ENCODE measurements at places on chromosomes 5 and 9.

DNA sequence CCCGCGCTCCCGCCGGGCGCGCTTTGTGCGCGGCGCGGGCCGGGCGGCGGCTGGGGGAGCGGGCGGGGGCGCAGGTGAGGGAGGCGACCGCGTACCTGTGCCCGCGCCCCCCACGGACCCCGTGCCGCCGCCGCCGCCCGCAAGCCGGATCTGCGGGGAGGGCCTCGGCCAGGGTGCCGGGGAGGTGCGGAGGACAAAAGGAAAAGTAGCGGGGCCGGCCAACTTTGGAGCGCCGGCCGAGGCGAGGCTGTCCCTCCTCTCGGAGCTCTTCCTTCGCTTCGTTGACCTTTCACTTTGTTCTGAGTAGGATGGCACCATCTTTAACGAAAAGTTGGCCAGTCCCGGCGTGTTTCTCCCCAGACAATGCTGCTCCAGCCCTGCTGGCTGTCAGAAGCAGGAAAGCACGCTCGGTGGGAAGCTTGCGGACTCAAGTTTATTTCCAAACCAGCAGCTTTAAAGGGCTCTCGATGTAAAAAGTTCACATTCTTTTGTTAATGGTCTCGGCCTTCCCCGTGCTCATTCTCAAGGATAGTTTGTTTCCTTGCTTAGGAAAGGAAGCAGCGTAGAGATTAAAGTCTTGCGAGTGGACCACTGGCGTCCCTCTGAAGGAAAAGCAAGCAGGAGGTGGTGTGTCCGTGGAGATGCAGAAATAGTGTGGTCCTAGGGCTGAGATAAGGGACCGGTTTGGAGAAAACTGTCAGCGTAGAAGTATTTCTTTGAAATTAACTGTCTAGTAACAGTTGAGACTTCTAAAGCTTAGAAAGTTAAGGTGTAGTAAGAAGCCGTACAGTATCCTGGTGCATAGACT, 639 bp downstream of the EHMT1 start:
- peak; percentile 73 for DNase-seq

DNA sequence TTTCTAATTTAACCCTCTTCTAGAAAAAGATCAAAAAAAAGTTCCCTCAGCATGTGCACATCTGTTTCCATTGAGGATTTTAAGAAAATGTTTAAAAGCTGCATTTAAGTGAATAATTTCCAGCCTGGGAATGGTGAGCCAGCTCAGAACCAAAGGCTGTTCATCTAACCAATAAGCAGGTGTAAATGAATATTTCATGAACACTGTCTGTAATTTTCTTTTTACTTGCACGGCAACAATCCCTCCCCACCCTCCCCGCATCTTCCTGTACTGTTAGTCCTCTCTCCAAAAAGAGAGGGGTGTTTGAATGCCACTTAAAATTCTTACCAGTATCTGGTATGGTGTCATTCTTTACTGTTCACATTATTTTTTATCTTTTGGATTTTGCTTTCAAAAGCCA, 425.6 kb downstream of the PDE4D start:
- DNase-seq: no peak

GRCh38 chr9:81103597-81104471, 585.5 kb downstream of the TLE1 start:
- no peak for DNase-seq

- no peak for DNase-seq
Observed at GRCh38 chr5:79399046-79399445, 114.9 kb downstream of the HOMER1 start.

DNA sequence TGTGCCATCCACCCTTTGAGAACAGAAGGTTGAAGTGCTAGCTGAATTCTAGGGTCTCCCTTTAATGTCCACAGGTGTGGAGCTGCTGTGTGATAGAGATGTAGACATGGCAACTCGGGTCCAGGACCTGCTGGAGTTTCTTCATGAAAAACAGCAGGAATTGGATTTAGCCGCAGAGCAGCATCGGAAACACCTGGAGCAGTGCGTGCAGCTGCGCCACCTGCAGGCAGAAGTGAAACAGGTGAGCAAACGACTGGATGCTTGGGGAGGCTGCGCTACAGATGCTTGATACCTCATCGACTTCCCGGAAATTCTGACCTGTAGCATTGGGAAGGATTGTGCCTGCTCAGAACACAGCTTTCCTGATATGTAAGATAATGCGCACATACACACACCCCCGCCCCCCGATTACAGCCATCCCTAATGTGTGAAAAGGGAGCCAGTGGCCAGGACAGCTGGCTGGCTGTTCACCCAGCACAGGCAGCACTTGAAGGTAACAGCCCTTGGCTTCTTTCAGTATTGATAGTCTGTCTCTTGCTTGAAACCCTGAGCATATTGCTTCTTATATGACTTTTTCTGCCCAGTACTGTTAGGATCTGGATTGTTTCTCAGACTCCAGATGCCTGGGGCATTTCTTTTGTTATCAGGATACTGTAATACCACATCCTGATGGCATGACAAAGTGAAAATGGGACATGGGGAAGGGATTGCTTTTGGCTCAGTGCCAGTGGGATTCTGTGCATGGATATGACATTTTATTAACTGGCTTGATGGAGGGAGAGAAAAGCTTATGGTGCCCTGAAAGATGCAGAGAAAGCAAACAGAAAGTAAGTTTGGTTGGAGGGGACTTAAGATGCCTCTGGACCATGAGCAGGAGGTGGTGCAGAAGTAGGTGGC, 216.8 kb upstream of the OTULINL start:
- no peak for DNase-seq

Data from activated CD8-positive, alpha-beta memory T cell treated with anti-CD3 and anti-CD28 coated beads for 24 hours (primary cell).